HFFc6 (cell line): ENCODE measurements at places on chromosomes 11 and 22. TPM values are rescaled to one million over a fixed set of nuclear protein-coding genes. Genes with fewer than 3 reads are reported as not detected.
A peak's percentile ranks its signal among the peaks of the same experiment; 100 is the strongest.

- peak; percentile 6 for DNase-seq
Observed at GRCh38 chr22:49789289-49790141, 38.2 kb downstream of the BRD1 start.

The HORMAD2 gene
- not detected in 3 replicates for total RNA-seq

The CD248 gene
- total RNA-seq = 453 to 730 TPM (median 529 TPM) in 3 replicates

GRCh38 chr22:26326803-26327202 lies 102.3 kb upstream of the ASPHD2 start:
- DNase-seq = no peak

DNA sequence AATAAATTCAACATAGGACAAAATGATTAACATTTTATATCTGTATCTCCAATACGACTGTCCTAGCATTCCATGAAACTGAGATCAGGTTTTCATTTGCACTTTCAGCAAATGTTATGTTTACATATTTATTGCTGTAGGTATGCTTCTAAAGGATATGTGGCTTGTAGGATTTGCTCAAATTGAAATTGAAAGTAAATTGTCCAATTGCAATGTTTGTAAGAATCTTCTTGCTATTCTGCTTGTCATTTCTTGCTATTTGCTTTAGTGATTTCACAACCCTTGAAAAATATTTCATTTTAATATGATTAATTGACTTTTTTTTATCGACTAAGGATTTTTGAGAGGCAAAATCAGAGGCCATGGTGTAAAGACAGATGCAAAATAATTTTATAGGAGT lies 904.2 kb upstream of the RAG2 start:
- DNase-seq = no peak

- DNase-seq = no peak
Observed at GRCh38 chr11:86760577-86760976, 39.8 kb upstream of the PRSS23 start.

GRCh38 chr22:32926600-32926999 lies 125.1 kb downstream of the TIMP3 start:
- peak; percentile 41 for DNase-seq

DNA sequence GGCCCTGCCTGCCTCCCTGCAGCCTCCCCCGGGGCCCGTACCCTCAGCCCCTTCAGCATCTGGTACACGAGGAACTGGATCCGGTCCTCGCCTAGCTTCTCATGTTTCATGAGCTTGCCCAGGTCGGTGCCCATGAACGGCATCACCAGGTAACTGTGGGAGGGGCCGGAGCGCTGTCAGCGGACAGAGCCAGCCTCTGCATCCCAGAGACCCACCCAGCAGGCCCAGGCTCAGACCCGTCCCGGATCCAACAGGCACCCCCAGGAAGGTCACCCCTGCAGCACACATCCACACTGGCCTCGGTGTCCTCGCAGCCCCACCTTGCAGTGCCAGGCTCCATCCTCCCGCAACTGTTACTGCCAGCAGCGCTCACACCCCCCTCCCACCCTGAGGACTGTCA lies 4.4 kb downstream of the MAPK12 start:
- no peak for DNase-seq

DNA sequence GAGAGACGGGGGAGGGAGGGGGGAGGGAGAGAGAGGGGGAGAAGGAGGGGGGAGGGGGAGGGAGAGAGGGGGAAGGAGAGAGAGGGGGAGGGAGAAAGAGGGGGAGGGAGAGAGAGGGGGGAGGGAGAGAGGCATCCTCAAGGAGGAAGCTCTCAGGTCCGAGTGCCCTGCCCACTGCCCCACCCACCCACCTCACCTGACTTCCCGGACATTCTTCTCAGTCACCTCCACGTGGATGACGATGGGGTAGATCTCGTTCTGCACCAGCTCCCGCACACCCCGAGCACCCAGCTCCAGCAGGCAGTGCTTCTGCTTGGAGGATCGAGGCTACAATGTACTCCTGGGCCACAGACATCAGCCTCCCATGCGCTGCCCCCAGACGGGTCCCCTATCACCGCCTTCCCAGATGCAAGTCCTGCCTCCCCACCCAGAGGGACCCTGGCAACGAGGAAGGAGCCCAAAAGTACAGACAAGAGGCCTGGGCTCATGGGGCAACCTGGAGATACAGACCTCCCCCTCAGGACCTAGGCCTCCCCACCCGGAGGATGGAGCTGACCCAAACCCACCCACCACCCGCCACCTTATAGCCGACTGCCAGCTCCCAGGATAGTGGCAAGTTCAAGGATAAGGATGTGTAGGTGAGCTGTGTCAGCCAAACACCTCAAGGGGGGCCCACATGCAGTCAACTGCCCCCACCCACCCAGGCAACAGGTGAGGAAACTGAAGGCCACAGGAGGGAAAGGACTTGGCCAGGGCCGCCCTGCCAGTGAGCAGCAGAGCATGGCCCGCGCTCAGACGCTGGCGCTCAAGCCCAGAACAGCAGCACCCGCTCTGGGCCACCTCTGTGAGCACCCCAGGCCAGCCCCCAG lies 5.6 kb upstream of the MFNG start:
- DNase-seq = no peak

DNA sequence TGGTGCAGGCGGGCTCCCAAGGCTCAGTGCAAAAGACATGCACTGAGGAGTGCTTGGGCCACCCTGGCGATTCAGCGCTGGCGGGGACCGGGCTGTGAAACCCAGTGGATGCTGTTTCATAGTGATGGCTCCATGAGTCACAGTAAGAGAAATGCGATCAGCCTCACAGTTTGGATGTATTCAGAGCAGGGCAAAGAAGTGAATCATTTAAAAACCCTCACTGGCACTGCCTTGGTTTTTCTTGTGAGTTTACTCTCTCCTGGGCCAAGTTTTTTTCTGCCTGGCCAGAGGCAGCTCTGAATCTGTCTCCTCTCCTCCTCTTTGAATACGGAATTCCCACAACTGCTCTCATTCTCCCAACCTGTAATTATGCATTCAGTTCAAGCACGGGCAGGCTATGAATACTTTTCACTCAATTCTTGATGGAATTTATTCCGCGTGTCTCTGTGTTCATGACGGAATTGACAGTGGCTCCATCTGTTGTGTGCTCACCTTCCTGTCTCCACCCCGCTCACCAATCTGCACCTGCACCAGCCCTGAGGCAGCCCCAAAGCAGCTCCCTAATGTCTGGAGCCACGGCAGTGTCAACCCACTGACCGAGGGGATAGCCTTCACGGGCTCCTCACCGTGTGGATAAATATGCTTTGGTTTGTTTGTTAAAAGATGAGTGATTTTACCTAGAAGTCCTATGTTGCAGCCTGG lies 14.9 kb downstream of the ADAMTS8 start:
- DNase-seq = peak; percentile 93

GRCh38 chr11:57425565-57426438 lies 1.1 kb downstream of the SLC43A3 start:
- no peak for DNase-seq

The SMC1B gene
- total RNA-seq = not detected in 3 replicates

DNA sequence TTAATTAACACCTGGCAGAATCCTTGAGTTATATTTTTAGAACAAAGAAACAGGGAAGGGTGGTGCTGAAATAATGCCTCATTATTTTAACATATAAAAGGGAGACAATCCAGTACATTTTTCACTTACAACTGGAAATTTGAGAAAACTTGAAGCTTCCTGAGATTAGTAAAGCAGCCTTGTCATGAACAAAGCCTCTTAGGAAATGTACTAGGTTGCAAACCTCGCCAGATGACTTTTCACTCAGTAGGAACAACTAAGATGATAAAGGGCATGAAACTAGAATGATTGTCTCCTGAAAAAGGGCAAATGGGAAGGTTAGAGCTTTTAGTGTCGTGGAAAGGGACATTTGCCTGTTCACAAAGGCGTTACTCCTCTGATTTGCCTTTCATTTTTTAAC lies 289.6 kb downstream of the ETS1 start:
- no peak for DNase-seq

The FAT3 gene
- 0.68 and 3.6 TPM in 2 replicates for total RNA-seq

- no peak for DNase-seq
Observed at GRCh38 chr11:30594646-30595411, 8.7 kb upstream of the MPPED2 start.

GRCh38 chr22:19517171-19517500 lies 7.1 kb downstream of the CLDN5 start:
- DNase-seq = no peak

DNA sequence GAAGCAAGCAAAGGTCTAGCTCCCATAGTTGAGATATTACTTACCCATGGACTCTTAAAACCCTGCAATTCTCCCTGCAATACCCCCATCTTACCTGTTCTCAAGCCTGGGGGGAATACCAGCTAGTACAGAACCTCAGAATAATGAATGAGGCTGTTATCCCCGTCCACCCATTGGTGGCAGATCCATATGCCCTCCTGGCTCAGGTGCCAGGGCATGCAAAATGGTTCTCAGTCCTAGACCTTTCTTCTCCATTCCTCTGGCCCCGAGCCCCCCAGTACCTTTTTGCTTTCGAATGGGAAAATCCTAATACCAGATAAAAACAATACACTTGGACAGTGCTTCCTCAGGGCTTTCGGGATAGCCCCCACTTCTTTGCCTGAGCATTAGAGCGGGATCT lies 86.4 kb downstream of the PIWIL4 start:
- no peak for DNase-seq

- no peak for DNase-seq
Observed at GRCh38 chr22:20245577-20246367, 22.3 kb downstream of the RTN4R start.

The TOM1 gene
- 30.9 to 47.2 TPM (median 31.7 TPM) in 3 replicates for total RNA-seq

DNA sequence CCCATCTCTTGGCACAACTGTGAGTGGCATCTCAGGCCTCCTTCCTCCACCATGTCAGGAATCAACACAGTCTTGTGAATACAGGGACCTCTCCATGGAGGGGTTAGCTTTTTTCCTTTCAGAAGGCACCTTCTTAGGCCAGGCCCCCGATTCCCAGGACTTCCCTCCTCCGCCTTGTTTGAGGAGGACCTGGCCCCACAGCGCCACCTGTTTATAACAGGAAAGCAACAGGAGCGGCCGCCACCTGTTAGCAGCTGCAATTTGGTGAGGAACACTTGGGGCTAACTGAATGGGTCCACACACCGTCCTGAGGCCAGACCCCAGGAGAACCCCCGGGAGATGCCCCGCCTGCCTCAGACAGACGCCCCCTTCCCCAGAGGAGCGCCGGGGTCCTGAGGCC lies 3.8 kb upstream of the PKP3 start:
- DNase-seq = no peak

- DNase-seq = no peak
Observed at GRCh38 chr11:119157063-119157462, 8.2 kb downstream of the ABCG4 start.

The NLRP10 gene
- total RNA-seq = 6.0 to 25.1 TPM (median 19.5 TPM) in 3 replicates

DNA sequence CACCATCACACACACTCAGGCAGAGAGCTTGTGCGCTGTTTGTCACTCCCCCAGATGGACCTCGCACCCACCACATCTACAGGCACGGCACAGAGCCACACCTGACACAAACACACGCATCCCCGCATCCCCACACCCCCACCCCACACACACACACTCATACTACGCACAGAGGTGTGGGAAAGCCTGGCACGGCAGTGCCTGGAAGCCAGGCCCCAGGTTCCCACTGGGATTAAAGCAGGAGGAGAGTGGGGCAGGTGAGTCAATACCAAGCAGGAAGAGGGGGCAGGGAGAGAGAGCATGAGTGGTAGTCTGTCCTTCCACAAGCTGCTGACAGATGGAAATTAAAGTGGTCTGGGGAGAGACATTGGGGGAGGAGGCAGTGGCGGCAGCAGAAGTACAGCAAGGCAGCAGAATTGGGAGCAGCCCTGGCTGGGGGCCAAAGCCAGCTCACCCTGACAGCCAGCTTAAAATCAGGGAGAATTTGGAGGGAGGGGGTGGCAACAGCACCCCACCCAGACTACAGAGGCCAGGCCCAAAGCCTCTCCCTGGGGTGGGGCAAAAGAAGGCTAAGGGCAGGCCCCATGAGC lies 20.7 kb downstream of the TNKS1BP1 start:
- DNase-seq = no peak

GRCh38 chr11:74815966-74816365 lies 67.3 kb downstream of the RNF169 start:
- no peak for DNase-seq

DNA sequence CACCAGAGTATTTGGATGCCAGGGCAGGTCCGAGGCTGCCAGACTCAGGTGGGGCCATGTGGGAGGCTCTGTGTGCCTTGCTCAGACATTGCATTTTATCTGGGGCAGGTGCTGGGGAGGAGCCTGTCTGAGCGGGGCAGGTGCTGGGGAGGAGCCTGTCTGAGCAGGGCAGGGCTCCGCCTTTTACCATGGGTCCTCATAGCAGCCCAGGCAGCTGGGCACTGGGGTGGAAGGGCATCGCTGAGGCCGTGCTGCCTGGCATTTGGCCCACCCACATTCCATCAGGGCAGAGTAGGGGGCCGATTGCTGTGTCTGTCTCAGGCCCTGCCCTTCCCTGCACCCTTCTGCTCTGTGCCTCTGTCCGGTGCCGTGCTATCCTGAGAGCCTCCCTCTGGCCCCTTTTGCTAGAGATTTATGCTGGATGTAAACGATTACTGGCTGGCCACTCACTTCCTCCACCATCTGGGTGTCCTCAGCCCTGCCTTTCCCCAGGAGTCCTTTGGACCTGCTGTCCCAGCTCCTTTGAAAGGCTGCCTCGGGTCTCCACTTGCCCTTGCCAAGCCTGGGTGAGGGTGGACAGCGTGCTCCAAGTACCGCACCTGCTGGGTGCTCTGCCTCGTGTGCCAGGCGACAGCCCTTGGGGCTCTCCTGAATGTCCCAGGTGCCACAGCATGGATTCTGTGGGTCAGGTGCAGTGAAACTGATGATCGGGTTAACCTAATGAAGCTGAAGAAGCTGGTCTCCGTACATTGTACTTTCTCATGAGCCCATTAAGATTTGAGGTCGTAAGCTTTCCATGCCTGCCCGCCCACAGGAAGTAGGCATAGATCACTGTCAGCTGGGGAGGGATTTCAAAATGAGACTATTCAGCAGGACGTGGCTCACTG lies 281.6 kb downstream of the TBC1D22A start:
- no peak for DNase-seq

The PGA4 gene
- not detected in 3 replicates for total RNA-seq

GRCh38 chr11:36469063-36469462 lies 41.0 kb downstream of the TRAF6 start:
- DNase-seq = peak; percentile 45

DNA sequence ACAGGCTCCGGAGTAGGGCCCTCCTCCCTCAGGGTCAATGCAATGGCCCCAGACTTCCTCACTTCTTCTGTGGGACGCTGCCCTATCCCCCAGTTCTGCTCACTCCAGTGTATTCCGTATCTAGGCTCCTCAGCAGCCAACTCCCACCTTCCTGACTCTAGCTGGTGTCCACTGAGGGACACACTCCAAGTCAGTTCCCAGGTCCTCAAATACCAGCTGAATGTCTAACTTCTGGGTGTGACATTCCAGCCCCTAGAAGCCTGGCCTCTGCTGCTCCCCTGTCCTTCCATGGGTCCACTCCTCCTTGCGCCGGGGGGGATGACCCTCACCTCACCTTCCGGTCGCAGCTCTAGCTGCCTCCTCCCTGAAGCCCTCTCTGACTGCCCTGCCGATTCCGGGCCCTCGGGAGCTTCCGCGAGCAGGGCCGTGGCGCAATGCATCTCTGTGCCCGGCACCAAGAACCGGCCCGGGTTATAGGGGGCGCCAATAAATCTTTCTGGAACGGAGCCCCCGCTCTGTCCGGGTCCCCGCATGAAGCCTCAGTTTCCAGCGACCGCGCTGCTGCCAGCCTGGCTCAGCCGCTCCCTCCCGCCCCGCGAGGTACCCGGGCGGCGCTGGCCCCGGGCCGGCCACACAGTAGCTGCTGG lies 15.4 kb downstream of the BAD start:
- DNase-seq = no peak

The NLRP6 gene
- not detected in 3 replicates for total RNA-seq

The RDX gene
- 95.6 to 113 TPM (median 103 TPM) in 3 replicates for total RNA-seq
